ENCODE measurements at places on chromosomes 1 and 21. TPM values are rescaled to one million over a fixed set of nuclear protein-coding genes. Genes with fewer than 3 reads are reported as not detected.

The CDK18 gene
- total RNA-seq = 0.27 TPM

The TNFRSF1B gene
- total RNA-seq = 10.7 TPM

The PIP5K1A gene
- 56.4 TPM for total RNA-seq

The SMYD3 gene
- 53.1 TPM for total RNA-seq

The PLA2G2F gene
- not detected for total RNA-seq

Measured in fibroblast of the aortic adventitia (primary cell).